ENCODE measurements at places on chromosomes 11 and 22.

- DNase-seq = peak; percentile 69
Measured at GRCh38 chr11:134644476-134645456, 232.7 kb upstream of the B3GAT1 start.

GRCh38 chr22:35510951-35511350 is 29.7 kb upstream of the RASD2 start:
- DNase-seq = no peak

GRCh38 chr22:46062971-46063631 is 86.1 kb upstream of the WNT7B start:
- DNase-seq = peak; percentile 62

- no peak for DNase-seq
Measured at GRCh38 chr11:84865257-84865656, 761.9 kb downstream of the DLG2 start.

DNA sequence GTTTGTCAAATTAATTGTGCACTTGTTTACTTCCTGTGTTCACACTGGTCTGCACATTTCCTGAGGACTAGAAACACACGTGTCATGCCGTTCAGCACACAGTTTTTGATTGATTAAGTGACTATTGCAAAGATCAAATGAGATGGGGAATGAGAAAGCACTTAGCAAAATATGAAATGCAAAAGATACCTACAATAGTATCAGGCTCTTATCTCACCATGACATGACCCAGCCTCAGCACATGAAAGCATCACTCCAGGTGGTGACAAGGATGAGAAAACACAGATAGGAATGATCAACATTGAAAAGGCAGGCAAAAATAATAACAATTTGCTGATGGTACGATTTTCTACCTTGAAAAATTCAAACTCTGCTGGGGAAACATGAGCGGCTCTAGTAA is 42.1 kb upstream of the TP53I11 start:
- DNase-seq = no peak

All from spleen (tissue), 13 donors.